Activated T-cell treated with anti-CD3 and anti-CD28 coated beads for 1 hour (primary cell): ENCODE measurements at places on chromosomes 7 and 10.

DNA sequence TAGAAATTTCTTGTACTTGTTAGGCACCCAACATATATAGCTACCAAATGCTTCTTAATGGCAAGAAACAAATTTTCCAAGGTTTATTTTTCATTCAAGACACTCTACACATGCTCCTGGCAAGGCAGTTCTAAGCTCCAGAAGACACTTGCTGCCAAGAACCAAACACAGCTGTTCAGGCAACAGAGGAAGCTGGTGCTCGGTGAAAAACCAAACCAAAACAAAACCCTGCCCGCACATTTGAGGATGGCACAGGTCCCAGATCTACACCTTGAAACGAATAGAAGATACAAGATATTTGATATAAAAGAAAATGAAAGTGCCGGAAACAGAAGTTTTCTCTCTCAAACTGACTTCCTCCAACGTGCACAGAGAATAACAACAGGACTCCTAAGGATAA lies 4.9 kb upstream of the DNTT start:
- no peak for DNase-seq

- no peak for DNase-seq
Measured at GRCh38 chr10:92801978-92802872, 46.1 kb upstream of the EXOC6 start.

DNA sequence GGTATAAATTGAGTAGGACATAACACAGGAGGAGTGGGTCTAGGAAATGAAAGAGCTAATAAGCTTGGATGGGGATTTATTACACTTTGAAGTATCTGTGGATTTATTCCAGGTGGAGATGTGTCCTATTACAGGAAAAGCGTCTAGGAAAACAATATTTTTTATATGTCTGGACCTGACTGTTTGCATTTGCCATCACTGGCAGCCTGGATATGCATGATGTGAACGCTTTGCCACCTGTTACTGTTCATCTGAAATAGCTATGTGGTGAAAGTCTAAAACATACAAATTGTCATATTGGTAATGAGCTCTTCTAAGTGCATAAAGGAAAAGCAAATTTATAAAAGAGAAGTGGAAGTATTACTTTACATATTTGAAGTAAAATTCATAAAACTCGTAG lies 31.6 kb upstream of the AGMO start:
- DNase-seq, result no peak

- no peak for DNase-seq
Measured at GRCh38 chr10:86941991-86942421, 15.4 kb downstream of the MMRN2 start.
